ENCODE measurements at places on chromosomes 16 and 17.

DNA sequence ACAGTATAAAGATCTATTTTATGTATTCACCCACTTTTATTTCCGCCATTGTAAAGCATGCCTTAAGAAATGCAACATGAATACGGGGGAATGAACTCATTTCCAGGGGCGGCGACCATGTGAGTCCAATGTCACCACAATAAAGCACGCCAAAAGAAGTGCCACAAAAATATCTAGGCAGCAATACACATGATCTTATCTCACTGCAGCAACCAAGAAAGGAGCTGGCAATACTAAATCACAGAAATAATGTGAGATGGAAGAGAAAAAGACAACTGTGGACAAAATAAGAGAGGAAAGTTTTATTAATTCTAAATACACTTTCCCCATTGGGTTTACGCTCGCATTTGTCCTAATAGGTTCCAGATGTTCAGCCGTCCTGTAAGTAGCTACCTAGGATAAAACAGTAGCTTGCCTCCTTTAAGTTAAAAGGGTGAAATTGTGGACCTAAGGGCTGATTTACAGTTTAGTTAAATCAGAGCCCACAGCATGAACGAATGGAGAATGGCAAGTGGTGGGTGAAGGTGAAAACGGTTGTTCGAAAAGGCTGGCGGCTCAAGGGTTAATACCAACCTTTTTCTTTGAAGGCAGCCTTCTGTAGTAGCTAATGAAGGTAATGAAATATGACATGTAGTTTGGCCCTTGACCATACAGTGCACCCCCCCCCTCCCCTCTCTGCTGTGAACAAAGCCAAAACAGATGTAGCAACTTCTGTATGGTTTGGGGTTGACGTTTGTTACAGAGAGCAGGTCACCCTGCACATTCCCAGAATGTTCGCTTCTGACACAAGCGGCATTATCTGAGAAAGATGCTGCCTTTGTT is 504.2 kb upstream of the PSMD7 start:
- no peak for DNase-seq

- DNase-seq: no peak
Measured at GRCh38 chr17:55456307-55457240, 34.9 kb upstream of the MMD start.

DNA sequence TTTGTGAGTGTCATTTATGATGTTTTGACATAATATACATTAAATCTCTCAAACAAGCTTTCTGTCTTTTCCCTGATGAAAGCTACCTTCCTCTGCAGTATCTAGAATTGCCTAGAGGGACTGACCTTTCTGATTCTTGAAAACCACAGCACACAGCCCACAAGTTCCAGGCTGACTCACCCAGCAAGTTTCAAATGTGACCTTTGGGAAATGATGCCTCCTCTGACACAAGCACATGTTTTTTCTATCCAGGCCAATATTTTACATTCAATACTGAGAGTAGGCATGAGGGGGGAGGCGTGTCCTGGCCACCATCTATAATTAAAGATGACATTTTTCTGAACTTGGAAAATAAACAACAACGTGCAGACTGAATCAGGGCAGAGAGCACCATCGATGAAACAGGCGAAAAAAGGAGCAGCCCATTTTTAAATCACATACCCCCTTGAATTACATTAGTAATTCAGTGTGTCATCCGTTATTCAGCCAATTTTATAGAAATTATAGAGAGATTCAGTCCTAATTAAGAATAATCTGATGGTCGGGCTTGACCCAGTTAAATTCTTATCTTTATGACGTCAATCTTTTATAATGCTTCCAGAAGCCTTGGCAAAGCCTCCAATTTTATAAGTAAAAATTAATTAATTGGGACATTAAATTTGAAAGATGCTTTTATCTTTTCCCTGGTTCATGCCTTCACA is 292.6 kb upstream of the CDH11 start:
- DNase-seq: no peak

- no peak for DNase-seq
Measured at GRCh38 chr17:17757956-17758845, 76.9 kb downstream of the RAI1 start.

DNA sequence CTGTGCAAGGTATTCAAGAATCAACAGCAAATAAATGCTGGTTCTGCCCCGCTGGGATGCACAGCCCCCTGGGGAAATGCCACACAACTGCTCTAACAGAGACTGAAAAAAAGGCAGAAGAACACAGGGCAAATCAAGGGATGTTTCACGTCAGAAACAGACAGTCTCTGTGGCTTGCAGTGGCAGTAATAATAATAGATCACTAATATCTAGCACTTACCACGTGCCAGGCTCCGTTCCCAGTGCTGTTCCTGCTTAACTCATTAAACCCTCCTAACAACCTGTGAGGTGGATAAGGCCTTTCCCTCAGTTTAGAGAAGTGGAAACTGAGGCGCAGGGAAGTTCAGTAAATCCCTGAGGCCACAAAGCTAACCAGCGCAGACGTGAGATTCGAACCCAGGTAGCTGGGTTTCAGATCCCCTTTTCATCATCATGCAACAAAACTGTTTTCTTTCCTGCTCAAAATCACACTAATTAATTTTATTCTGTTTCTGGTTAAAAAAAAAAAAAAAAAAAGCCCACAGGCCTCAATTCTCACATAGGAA is 36.7 kb downstream of the ARHGAP17 start:
- DNase-seq: no peak

- no peak for DNase-seq
Measured at GRCh38 chr17:80811181-80812105, 180.2 kb upstream of the CHMP6 start.
